ENCODE measurements at places on chromosomes 5 and 9.

DNA sequence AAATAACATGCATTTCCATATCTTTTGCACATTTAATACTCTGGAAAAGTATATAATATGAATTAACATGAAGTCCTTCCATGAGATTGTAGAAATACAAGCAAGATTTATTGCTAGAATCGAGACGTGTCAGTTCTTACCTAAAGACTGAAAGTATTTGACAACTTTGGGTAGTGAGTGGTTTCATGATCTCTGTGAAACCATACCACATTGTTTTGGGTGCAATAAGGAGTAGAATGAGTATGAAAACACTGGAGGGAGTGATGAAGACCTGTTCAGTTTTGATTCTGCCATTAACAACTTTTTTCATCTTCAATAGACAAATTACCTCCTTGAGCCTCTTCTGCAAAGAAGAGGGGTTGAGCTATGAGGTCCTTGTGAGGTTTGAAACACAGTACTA is 133.7 kb downstream of the NUDT12 start:
- no peak for DNase-seq

DNA sequence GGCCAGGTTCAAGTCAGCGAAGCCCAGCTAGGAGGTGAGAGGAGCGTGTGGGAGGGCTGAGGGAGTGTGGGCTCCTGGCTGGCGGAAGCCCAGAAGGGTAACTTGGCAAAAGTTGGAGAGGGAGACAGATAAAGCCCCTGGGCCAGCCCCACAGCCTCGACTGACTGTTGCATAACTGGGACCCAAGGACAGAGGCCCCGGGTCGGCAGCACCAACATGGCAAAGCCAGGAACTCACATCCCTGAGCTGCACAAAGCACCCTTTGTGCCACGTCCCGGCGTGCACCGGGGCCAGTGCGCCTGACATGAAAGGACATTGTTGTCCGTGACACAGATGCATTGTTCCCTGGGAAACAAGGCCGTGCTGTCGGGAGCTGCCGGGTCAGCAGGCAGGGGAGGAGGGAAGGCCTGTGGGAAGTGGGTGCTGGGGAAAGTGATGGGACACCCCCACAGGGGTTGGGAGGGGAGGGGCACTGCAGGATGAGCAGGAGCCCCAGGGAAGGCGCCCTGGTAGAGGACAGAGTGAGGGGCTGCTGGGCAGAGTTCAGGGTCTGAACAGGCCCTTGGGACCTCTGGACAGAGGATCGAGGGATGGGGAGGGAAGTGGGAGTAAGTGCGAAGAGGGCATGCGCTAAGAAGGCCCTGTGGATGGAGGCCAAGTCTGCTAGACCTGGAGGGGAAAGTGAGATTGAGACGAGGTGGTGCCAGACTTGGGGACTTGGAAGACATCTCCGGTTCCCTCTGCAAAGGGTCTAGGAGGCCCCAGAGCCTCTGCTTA is 13.0 kb upstream of the DPM2 start:
- DNase-seq, result no peak

- no peak for DNase-seq
Measured at GRCh38 chr9:112856843-112857242, 33.8 kb downstream of the SLC46A2 start.

DNA sequence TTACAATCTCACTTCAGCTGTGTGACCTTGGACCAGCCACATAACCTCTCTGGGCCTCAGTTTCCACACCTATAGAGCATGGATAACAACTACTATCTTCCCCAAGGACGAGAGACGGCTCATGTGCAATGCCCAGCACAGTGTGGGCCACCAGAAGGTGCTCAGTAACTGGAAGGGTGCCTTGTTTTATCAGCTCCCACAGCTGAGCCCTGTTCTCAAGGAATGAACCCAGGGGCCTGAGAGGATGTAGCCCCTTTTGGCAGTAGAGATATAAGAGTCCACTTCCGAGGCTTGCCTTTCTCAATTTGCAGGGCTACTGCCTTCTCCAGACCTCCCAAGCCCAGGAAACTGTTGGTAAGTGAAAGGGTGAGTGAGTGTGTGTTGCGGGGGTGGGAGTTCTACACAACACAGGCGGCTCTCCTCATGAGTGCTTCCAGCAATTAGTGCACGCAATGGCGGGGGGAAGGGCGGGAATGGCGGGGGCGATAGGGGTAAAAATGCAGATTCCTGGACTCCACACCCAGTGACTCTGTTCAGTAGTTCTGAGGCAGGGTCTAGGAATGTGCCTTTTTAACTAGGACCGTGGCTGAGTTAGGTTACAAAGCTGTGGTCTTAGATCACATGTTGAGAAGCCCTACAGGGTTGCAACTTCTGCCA is 185.1 kb downstream of the FSTL4 start:
- no peak for DNase-seq
